ENCODE measurements at places on chromosomes 12 and 14. TPM values are rescaled to one million over a fixed set of nuclear protein-coding genes. Genes with fewer than 3 reads are reported as not detected.
A peak's percentile ranks its signal among the peaks of the same experiment; 100 is the strongest.

GRCh38 chr12:103696101-103696500 is 109.0 kb downstream of the STAB2 start:
- no peak for DNase-seq

DNA sequence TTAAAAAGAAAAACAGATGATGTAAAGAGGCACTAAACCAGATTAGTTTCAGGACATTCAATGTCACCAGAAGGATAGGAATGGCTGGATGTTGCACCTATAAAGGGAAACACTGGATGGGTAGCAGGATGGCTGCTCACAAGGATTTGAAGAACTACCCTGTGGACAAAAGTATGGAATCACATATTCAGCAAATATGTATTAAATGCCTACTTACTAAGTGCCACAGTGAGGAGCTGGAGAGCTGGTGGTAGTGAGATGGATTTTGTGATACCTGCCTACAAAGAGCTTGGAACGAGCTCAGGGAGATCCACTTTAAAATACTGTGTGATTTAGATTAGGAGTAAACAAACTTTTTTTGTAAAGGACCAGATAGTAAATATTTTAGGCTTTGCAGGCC is 316.2 kb downstream of the PAWR start:
- DNase-seq: no peak

GRCh38 chr14:58077621-58078020 is 74.4 kb downstream of the ARMH4 start:
- no peak for DNase-seq

GRCh38 chr12:124140944-124141486 is 153.9 kb upstream of the RFLNA start:
- no peak for DNase-seq

DNA sequence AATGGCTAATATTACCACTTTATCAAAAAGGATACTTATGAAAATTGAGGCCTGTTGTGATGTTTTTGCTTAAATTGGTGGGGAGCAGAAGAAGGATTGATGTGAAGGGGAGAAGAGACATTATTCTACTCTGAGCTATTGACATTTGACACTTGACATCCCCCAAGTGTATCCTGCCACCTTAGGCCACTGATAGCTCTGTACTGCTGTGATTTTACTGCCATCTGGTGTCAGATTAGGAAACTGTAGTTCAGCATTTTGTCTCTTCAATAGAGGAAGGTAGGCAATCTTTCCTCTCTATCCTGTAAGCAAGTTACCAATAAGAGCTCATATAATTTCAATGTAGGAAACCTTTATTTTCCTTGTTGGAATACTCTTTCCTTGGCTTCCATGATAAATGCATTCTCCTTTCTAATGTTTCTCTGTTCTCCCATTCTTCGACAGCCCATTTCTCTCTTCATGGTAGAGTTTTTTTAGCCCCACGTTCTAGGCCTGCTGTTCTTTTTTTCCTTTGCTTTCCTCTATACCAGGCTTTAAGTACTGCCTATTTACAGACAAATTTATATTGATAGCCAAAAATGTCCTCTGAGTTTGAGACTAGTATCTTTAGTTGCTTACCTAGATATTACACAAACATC is 46.3 kb downstream of the PPHLN1 start:
- DNase-seq: no peak

DNA sequence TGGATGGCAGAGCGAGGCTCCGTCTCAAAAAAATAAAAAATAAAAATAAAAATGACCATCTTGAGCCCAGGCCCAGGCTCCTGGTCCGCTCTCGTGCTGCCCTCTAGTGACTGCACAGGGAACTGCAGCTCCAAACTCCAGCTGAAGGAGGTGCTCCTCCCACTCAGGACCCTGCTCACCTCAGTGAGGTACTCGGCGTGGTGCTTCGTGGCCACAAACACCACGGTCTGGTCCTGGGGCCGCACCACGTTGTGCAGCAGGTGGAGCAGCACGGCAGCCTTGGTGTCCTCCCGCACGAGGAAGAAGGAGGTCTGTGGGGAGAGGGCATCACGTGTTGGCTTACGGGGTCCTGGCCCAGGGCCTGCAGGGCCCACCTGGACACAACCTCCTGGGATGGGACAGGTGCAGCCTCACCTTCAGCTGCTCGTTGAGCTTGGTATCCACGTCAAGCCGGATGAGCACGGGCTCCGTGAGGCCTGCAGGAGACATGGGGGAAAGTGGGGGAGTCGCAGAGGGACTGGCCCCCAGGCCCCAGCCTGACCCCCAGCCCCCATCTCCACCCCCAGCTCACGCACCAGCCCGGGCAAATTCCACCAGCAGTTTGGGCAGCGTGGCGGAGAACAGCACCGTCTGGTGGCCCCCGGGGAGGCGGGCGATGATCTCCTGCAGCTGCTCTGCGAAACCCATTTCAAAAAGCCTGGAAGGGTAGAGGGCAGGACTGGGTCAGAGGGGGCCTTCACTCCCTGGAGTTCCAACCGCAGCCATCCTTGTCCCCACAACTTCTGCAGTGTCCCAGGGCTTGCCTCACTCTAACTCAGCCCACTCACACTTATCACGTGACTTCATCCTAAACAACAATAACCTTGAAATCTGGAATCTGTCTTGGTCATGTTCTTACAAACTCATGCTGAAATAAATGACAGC is 10.6 kb downstream of the DDX54 start:
- peak; percentile 88 for DNase-seq

DNA sequence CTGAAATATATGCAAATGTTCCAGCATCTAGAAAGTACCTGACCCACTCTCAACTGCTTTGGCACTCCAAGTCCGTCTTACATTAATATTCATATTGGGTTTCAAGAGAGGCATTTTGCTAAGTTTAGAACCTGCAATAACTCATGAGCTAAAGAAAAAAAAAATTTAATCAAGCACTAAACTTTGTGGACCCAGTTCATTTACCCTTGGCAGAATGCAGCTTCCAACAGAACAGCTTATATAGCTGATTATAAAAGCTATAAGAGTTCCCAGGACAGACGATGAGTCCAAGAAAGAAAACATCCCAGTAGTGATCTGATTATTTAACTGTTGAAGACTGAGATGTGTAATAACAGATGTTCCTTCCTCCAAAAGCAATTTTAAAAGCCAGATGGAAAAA is 592.0 kb downstream of the KCNH5 start:
- no peak for DNase-seq

DNA sequence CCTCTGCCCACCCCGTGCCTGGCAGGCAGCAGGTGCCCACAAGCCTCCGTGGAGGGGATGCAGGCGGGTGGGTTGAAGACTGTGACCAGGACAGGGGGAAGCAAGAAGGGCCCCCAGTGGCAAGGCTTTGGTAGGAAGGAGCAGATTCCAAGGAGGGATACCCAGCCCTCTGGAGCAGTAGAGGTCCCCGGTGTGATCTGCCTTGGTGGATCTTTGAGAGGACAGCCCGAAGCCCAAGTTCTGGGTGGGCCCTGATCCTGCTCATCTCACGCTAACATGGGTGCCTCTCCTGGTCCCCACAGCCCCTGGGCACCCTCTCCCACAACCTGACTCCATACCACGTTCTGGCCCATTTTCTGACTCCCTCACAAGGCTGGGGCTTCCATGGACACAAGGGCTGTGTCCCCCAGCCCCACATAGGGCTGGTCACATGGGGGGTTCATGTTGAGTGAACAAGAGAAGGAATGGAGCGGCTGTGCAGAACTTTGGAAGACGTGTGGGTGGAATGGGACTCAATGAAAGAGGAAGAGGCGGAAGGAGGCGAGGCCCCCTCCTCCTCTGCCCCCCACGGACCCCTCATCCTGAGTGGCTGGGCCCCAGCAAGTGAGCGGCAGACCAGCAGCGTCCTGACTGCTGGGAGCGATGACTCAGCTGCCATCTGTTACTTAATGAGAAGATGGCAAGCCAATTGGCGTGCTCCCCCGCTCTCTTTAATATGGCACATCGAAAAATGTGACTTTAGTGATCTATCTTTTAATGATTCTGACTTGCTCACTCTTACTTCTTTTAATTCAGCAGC is 77.0 kb upstream of the BCL11B start:
- no peak for DNase-seq

- DNase-seq: no peak
These were observed 160.7 kb downstream of the MED13L start for GRCh38 chr12:116116650-116117424.

GRCh38 chr14:103109535-103110441 is 13.5 kb upstream of the TNFAIP2 start:
- no peak for DNase-seq

DNA sequence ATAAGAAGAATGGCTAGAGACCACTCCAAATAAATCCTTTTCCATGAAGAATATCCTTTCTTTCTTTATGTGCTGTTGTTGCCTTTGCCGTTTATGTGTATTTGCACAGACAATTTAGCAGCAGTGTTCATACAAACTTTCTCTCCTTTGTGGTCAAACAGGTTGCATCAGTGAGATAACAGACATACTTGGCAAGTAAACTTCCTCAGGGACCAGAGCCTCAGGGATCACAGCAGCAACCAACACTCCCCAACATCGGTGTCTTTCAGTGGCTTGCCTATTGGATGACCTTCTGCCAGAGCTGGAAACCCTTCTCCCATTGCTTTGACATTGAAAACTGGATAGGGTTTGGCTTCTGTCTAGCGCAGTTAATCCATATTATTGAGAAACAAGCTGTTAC is 252.2 kb downstream of the BTG1 start:
- no peak for DNase-seq

- no peak for DNase-seq
These were observed 62.4 kb downstream of the UBR7 start for GRCh38 chr14:93269341-93270068.

DNA sequence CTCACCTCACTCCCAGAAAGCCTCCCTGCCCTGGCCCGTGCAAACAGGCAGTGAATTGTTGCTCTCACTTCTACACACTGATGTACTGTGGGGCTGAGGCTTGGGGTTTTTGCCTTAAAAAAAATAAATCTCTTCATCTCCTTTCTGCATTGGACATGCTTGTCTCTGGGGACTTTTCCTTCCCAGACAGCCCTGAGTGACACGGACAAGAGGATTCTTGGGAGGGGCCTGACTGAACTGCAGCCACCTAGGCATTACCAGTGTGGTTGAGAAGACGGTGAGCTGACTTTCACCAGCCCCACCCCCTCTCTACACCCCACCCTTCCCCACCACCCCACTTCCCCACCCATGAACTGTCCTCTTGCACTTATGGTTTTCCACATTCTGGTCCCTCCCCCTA is 51.6 kb upstream of the PARP11 start:
- no peak for DNase-seq

- DNase-seq: no peak
These were observed 564.6 kb downstream of the C12orf50 start for GRCh38 chr12:87464565-87464964.

- DNase-seq: no peak
These were observed 12.1 kb downstream of the CRADD start for GRCh38 chr12:93689076-93689834.

GRCh38 chr14:69948351-69948750 is 69.1 kb downstream of the SMOC1 start:
- DNase-seq: no peak

DNA sequence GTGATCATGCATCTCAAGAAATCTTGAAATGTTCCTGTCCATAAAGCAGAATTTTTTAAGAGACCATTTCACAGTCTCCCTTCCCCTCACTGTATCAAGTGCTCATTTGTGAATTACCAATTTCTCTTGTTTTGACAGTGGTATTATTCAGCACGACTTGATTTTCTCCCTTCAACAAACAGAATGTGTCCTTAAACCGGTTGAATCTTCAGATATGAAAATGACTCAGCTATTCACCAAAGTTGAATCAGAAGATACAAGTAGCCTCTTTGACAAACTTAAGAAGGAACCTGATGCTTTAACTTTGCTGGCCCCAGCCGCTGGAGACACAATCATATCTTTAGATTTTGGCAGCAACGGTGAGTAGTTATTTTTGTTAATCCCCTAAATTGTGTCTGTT is 25.5 kb upstream of the SNAPC1 start:
- DNase-seq: no peak

- DNase-seq: no peak
These were observed 83.9 kb downstream of the STXBP6 start for GRCh38 chr14:24965934-24966578.

GRCh38 chr14:91327661-91328312 is 83.3 kb upstream of the GPR68 start:
- no peak for DNase-seq

DNA sequence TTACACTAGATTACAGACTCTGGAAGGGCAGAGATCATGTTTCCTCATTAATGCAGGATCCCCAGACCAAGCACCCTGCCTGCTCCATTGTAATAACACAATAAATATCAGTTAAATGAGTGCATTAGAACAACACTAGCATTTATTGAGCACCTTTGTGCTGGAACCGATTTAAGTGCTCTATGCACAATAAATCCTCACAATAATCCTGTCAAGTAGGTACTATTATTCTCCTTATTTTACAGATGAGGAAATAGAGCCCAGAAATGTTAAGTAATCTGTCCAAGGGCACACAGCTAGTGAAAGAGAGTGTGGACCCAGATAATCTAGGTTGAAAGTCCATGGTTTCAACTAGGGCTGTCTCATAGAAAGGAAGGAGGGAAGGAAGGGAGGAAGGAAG is 69.8 kb downstream of the MAP1LC3B2 start:
- no peak for DNase-seq

DNA sequence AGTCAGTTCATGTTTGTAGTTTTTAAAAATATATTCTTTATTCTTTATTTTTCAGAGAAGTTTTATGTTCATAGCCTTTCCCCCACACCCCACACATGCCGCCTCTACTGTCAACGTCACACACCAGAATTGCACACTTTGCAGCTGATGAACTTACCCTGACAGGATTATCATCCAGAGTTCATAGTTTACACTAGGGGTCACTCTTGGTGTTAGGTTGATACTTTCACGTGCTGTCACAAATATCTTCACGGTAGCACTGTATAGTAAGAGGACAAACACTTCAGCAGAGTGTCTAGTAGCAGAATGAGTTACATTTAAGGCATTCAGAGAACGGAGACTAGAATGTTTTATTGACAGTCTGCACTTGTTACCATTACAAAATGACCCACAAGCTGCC is 5.1 kb downstream of the DPPA3 start:
- no peak for DNase-seq

DNA sequence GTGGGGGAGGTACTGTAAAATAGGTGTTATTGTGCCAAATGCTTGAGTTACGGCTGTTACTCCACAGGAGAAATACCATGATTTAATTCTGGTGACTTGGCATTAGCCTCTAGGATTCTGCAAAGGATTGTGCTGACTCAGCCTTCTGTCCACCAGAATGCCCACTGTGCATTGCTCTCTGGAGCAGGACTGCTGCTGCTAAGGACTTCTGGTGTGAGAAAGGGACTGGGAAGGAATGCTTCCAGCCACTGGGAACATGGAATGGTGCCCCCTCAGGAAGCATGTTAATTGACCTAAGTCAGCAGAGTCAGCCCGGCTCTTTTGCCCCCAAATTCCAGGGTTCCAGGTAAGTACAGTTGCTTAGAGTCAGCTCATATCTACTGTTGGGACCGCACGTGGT is 32.9 kb downstream of the ZFHX2 start:
- DNase-seq: no peak

GRCh38 chr14:105864651-105865265 is 338.4 kb downstream of the TMEM121 start:
- no peak for DNase-seq

CISTR gene
- total RNA-seq: not detected

PMCH gene
- total RNA-seq: not detected

OR11H6 gene
- total RNA-seq: not detected

MAP3K9 gene
- total RNA-seq: 0.65 TPM

PSME2 gene
- 62.3 TPM for total RNA-seq

RITA1 gene
- 10.6 TPM for total RNA-seq

NTF3 gene
- total RNA-seq: 1.4 TPM

UBE3B gene
- total RNA-seq: 29.1 TPM

Data from liver (tissue), 10 donors.